Right forelimb (tissue), 1 donor: ENCODE measurements at places on chromosomes 12 and 14.
A peak's percentile ranks its signal among the peaks of the same experiment; 100 is the strongest.

DNA sequence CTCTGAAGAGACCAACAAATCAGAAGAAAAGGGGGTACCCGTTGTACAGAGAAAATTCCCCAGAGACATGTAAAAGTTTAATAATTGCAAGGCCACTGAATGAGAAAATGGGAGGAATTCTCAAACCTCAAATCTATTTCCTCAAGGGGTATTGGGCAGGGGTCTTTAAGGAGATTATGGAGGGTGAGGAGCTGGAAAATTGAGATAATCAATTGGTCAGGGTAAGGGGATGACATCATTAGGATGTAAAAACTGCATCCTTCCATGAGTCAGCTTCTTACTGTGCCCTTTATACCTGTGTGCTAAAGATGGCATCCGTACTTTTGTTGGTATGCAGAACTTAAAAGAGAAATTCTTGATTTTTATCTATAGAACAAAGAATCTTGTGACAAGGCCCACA lies 641.5 kb downstream of the LRFN5 start:
- no peak for DNase-seq

- no peak for DNase-seq
These were observed 32.7 kb downstream of the MED6 start for GRCh38 chr14:70567791-70568190.

- no peak for DNase-seq
These were observed 4.0 kb downstream of the CHGA start for GRCh38 chr14:92926931-92927330.

DNA sequence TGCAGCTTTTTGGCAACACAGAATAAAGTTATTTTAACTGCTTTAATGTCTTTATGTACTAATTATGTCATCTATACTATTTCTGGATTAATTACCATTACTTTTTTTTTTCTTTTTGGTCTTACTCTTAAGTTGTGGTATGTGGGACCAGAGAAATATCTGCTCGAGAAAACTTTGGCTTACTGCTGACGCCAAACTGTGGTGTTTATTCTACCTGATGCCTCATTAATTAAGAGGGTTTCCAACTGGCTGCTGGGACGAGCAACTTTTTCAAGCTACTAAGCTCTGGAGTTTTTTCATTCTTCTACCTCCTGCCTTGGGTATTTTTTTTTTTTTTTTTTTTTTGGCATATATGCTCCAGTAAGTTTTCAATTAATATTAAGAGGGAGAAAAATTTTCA lies 1257.5 kb downstream of the FSCB start:
- no peak for DNase-seq

DNA sequence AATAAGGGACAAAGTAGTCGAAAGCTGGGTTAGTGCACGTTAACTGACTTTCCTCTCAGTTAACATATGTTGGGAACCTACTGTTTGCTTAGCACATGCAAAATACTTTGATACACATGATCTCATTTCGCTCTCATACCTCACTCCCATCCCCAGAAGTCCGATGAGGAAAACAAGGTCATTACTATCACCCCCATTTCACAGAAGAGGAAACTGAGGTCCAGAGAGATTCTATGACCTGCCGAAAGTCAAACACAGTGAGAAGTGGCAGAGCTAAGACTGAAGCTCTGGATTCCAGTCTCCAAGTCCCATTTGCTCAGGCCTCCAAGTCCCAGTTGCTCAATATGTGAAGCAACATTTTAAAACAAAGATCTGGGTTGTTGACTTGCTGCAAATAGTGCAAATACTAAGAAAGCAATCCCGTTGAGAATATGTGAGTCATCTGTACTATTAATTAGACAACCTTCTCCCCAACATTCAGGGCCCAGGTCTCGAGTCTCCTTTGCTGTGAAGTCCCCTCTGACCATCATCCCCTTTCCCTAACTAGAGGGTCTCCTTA lies 170.6 kb upstream of the PWP1 start:
- DNase-seq, result no peak

DNA sequence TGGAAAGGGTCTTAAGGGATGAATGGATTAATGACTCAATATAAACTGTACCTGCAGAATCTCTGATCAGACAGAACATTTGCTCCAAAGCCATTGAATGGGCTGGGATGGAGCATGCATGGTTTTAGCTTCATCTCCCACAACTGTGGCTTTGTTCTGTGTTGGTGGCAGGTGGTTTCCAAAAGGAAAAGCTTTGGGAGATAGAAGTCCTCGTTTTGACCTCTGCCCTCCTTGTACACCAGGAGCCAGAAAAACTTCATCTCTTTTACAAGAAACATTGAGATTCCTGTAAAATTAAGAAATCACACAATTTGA lies 39.5 kb downstream of the GPR65 start:
- DNase-seq, result no peak

DNA sequence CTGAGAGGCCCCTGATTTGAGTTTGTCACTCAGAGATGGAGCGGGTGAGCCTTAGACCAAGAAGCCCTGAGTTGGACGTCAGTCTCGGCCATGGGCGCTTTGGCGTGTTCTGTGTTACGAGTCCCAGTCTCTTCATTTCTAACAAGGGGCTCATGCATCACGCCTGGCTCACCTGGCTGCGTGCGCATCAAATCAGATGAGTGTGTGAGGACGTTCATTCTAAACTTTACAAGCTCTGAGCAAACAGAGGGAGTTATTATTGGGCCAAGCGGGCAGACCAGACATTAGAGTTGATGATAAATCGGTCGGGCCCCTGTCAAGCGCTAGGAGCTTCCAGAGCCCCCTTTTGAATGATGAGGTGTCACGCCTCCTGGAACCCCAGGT lies 117.2 kb downstream of the CALM1 start:
- no peak for DNase-seq

- DNase-seq, result no peak
These were observed 399.6 kb downstream of the KCNH5 start for GRCh38 chr14:62645649-62646048.

- no peak for DNase-seq
These were observed 267.5 kb downstream of the TMEM121 start for GRCh38 chr14:105793836-105794235.

DNA sequence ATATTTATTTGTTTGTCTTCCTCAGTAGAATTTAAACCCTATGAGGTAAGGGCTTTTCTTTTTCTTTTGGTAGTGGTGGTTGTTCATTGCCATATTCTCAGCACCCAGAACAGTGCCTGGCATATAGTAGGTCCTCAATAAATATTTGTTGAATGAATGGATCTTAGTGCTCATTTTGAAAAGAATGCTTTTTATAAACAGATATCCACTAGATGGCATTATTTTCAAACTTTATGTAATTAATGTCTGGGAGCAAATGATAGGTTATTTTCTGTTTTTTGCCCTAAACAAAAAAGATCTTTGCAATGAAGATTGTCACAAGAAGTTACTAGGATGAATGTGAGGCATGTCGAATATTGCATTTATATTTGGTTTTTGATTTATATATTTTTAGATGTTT lies 64.1 kb downstream of the RAD51B start:
- no peak for DNase-seq

DNA sequence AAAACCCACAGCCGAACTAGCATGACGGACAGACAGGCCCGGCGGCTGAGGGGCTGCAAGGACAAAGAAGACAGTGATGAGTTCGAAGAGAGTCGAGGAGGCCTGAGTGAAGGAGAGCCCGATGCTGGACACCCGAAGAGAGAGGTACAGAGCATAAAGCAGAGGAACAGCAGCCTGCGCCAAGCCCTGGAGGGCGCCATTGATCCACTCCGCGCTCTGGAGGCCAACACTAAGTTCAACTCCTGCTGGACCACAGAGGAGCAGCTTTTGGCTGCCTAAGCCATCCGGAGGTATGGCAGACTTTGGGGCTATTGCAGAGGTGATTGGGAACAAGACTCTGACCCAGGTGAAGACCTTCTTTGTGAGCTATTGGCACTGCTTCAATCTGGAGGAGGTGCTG lies 7.8 kb upstream of the PLXNC1 start:
- no peak for DNase-seq

GRCh38 chr14:87457720-87458119 lies 535.3 kb downstream of the GALC start:
- no peak for DNase-seq

- no peak for DNase-seq
These were observed 2.3 kb upstream of the GPX2 start for GRCh38 chr14:64944861-64945260.

DNA sequence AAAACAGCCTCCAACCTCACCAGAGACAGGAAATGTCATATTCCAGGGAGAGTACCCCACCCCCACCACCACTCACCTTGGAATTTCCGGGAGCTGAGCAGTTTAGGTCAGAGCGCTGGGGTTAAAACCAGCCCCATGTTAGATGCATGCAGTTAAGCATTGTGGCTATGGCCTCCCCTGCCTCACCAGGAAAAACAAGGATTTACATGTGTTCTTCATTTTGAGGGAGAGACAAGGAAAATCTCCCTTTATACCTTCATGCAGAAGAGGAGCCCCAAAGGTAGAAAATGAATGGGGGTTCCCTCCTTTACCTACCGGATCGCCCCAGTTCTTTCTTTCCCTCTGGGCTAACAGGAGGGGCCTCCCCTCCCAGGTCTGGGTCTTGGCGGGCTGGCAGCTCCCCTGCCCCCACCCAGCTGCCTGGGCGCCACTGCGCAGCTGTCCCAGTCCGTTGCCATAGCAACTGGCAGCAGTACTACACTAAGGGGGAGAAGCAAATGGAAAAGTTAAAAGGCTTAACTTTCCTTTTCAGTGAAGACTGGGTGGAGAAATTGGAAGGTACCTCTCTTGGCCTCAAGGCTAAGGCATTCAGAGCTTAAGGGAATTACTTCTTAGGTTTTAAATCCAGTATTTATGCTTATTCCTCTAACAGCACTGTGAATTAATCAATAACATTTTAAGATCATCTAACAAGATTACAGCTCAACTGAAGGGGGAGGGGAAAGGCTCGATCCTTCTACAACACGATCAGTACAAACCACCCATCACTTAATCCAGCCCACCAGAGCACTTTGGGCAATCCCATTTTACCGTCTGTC lies 20.5 kb downstream of the CBX5 start:
- DNase-seq, result peak; percentile 91

DNA sequence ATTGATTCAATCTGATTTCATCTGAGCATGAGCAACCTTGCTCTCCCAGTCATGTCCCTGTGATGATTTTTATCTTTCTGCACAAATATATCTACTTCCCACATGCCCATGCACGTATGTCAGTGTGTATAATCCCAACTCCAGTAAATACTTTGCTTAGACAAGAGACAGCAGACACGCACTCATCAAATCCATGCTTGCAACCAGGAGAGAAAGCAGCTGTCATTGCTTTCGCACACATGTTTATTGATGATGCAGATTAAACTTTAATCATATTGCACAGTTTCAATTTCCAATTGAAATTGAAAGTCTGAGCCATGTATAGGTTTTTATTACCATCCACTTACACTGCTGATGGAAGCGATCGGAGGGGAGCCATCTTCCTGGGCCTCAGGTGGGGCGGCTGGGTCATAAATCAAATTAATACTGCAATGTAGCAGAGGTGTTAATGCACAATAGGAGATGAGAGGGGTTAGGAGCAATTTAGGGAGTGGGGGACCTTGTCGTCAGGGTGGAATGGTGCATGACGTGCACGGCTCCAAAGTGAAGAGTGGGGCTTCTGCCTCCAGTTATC lies 68.6 kb upstream of the SRRM4 start:
- DNase-seq, result no peak

DNA sequence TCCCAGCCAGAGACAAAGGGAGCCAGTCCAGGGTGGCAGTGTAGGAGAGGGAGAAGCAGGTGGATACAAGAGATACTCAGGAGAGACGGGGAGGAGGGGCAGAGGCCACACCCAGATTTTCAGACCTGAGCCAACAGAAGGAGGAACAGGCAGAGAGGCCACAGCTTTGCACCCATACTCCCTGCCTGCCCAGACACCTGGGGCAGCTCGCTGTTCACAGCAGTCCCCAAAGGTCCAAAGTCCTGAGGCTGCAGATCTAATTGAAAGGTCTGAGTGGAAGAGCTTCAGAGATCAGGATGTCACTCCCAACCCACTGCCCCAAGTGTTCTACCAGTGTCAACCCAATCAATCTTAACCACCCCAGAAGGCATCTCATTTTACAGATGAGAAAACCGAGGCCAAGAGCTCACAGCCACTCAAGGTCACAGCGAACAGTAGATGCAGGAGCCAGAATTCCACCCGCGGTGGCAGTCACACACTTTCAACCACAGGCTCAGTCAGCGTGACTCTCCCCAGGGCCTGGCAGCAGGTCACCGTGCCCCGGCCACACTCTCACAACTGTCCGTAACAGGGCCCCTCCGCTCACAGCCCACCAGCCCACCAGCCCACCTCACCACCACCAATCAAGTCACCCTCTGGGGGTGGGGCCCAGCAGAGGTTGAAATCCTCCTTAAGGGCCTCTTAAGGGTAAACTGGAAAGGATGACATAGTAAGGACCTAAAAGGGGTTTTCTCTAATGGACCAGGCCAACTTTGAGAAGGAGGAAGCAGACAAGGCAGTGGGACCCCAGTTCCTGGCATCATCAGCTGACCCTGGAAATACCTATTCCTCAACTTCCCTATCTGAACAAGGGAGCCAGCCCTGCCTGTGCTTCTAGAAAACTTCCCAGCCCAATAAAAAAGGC lies 33.3 kb downstream of the ACTN1 start:
- DNase-seq, result no peak

DNA sequence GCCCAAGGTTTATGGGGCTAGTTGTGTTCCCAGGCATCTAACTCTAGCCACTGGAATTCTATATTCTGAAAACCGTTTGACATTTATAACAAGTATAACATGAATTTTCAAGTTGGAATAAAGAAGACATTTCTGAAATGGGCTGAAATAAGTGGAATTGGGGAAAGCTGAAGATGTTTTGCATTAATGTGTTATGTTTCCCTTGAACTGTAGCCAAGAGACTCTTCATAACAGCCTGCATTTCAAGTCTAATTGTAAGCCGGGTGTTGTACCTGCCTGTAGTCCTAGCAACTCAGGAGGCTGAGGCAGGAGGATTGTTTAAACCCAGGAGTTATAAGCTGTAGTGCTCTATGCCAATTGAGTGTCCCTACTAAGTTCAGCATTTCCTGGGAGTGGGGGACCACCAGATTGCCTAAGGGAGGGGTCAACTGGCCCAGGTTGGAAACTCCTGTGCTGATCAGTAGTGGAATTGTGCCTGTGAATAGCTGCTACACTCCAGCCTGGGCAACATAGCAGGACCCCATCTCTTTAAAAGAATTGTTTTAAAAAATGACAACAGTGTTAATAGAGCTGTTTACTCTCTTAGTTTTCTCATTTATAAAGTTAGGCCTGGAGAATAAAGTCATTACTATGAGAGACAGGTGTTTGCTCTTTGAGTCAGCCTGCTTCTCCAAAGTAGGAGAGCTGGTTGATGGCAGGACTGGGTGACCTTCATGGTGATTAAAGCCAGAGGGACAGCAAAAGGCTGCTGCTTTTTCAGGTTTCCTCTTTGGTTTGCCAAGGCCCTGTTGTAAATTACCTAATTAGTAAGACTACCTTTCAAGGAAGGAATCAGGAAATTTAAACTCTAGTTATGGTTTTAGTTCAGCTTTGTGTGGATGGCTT lies 483.6 kb upstream of the RGS6 start:
- no peak for DNase-seq

GRCh38 chr12:86213012-86213411 lies 43.2 kb downstream of the MGAT4C start:
- DNase-seq, result no peak

DNA sequence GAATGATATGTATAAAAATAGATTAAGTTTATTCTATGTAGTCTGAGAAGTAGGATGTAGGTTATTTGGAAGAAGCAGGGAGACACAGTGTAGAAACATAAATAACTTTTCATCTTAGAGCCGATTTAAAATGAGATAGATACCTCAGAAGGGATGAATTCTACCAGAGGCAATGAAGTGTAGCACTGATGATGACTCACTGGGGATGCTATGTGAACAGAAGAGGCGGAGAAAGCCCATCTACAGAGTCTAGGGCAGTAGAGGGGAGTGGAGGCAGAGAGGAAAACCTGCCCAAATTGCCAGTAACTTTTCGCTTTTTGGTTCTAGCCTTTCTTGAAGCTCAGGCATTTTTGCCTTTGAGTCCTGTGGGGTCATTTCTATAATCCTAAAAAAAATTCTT lies 451.8 kb downstream of the ATP23 start:
- no peak for DNase-seq
